T-cell (primary cell): ENCODE measurements at places on chromosomes 6 and 20. TPM values are rescaled to one million over a fixed set of nuclear protein-coding genes. Genes with fewer than 3 reads are reported as not detected.

SOBP gene
- 0.30 TPM for total RNA-seq

MAD2L1BP gene
- 32.1 TPM for total RNA-seq

SLC25A27 gene
- total RNA-seq: 0.23 TPM

C20orf202 gene
- total RNA-seq: 0.41 TPM

- DNase-seq: no peak
These were observed 157.1 kb upstream of the SMLR1 start for GRCh38 chr6:130670142-130670541.

DNA sequence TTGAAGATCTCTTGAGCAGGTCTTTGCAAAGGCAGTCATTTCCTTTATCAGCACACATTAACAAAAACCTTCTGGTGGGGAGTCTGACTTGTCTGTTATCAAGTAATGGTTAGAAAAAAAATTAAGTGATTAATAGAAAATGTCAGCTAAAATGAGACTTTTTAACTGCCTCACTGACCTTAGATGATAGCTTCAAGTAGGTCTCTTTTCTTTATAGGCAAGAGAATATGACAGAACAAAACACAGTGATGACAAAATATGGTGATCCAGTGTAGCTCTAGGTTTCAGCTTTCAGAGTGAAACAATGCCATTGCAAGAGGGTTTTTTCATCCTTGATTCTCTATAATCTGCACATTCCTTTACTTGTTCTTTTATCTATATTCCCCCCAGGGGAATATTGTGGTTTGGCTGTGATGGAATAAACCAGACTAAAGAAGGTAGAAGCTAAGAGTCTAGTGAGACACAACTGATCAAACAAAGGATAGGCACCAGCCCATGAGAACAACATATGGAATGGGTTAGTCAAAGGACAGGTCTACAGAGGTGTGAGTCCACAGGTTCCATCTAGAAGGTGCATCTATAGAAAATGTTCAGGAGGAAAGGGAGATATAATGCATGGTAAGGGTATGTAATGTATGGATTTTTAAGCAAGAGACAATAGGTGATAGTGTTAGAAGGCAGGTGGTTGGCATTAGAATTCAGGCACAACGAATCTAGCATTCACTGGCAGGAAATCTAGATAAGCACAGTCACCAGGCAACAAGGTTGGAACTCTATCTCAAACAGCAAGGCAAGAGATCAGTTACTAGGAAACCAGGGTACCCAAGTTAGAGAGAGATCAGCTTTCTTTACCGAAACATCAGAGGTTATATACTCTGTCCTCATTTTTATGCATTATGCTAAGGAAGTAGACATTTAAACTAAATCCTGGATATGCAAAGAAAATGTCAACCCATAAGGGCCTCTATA, 228.9 kb upstream of the SMLR1 start:
- DNase-seq: no peak

DNA sequence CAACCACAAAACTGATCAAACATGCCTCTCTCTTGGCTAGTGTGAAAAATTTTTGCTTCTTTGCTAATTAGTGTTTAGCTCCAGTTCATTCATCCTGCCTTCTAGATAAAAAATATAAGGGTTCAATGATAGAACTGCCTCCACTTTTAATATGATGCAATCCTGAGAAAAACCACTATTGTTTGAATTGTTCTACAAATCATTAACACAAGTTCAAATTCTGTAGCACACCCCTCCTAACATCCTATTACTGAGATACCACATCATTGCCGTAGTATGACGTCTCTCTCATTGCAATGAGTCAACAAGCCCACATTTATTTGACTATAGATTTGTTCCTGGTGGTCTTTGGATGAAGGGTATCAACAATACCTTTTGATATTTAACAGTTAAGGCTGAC, 365.8 kb upstream of the OPRM1 start:
- no peak for DNase-seq

DNA sequence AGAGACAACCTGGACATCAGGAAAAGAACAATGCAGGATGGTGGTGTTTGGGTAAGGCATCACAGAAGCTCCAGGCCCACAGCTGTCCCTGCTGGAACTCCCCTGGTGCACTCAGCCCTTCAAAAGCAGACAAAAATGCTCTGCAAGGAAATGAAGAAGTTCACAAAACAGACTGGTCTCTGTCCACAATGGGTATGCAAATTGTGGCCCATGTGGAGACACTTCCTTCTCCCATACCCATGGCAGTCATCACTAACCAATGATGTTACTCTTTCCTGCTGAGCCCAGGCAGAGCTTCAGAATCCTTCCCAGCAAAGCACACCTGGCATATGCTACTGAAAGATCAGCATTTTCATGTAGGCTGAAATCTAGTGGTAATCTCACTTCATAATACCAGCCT, 42.6 kb upstream of the PXDC1 start:
- DNase-seq: no peak

DNA sequence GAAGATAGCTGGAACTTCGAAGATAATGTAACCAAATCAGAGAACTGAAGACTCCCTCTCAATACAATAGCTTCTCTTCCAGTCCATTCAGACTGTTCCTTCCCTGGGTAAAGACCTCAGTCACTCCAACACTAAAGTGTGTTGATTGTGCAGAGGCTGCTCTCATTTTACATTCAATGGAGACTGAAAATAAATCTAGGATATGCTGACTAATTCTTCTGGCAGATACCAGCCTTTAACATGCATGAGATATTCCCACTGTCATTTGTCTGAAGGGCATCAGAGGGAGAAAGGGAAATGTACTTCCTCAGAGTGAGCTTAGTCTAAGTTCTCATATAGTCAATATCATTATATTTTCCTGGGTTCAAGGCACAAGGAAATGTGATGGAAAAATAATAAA, 166.4 kb upstream of the IRAK1BP1 start:
- no peak for DNase-seq

GRCh38 chr6:1895721-1896120, 286.0 kb downstream of the FOXC1 start:
- DNase-seq: no peak

GRCh38 chr20:16064989-16065707, 508.1 kb downstream of the KIF16B start:
- DNase-seq: no peak

DNA sequence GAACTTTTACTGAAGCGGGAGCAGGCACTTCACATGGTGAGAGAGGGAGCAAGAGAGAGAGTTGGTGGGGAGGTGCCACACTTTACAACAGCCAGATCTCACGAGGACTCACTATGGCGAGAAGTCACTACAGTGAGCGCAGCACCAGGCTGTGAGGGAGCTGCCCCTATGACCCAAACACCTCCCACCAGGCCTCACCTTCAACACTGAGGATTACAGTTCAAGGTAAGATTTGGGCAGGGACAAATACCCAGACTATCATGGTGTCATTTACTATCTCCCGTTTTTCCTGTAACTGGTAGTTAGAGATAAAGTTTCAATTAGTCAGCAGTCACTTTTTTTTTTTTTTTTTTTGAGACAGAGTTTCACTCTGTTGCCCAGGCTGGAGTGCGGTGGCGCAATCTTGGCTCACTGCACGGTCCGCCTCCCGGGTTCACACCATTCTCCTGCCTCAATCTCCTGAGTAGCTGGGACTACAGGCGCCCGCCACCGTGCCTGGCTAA, 7.8 kb downstream of the RBCK1 start:
- DNase-seq: no peak

GRCh38 chr6:25229671-25230321, 49.4 kb upstream of the CARMIL1 start:
- DNase-seq: no peak

GRCh38 chr6:109628158-109629000, 62.6 kb downstream of the AK9 start:
- DNase-seq: no peak

DNA sequence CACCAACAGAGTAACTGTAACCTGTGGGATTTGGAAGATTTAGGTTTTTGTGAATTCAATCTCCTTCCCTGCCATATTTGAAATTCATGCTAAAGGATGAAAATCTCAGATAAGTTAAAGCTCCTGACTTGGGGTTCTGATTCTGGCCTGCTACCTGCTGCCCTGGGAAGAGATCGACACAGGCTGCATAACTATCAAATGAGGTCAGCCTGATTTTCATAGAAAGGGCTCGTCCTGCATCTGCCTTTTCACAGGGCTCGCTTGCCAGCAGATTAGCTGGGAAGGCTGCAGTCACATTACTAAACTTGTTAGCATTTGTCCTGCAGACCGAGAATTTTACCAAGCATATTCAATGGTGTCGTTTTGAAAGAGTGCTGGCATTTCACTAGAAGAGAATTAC, 14.6 kb downstream of the GCLC start:
- DNase-seq: no peak

GRCh38 chr6:142165227-142165626, 18.2 kb downstream of the VTA1 start:
- no peak for DNase-seq

DNA sequence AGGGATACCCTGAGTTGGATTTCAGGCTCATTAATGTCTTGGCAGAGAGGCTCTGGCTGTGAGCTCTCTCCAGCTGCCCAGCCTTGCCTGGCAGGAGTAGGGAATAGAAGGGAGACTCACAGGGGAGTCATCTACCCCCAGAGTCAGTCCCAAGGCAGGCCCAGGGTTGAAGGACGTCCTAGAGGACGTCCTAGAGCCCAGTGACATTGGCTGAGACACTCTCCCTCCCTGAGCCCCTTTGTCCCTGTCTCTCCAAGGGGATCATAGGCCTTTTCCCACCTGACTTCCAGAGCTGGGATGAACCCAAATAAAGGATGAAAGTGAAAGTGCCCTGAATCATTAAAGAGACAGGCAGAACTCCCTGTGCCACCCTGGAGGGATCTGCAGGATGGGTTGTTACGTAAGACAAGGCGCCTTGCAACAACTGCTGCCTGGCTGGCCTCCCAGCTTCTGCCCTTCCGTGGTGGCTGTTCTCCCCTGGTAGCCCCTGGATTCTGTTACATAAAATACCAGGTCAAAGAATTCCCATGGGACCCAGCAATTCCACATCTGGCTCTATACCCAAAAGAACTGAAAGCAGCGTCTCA, 53.6 kb upstream of the SIRPA start:
- DNase-seq: no peak

DNA sequence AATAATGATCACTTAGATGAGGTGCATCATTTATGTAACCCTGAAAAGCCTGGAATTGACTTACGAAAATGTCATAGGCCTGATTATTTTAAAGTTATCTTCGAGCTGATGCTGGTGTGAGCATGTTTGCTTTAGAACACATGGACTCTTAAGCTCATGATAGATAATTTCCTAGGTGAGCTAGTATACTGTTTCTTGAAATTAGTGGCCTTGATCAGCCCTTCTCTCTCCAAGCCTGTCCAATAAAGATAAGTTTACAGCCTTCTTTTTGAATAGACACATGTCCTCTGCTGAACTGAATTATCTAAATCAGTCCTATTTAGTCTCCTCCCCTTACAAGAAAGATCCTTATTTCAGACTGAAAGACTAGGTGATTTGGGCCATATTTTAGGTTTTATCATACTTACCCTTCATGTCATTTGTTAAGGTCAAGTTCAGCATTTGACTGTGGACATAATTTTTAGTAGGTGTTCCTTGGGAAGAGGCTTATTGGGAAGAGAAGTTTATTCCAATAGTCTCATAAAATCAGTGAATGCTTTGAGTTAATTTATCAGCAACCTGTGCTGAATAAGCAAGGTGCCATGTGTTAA, 15.3 kb downstream of the FOXO3 start:
- DNase-seq: no peak

- DNase-seq: no peak
These were observed 36.3 kb upstream of the SPDEF start for GRCh38 chr6:34592208-34592952.

DNA sequence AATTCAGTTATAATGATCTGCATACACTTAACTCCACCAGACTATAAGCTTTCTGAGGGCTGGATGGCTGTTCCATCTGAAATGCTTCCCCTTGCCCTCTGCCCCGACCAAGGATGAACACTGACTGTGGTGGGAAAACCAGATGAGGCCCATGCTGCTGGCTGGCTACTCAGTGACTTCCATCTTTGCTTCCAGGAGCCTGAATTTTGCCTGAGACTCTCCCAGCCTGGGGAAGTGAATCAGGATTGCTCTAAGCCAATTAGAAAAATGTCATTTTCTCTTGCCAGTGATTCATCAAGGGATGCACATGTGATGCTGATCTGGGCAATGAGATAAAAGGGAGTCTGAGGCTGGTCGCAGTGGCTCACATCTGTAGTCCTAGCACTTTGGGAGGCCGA, 1.7 kb upstream of the TOMM34 start:
- DNase-seq: no peak

DNA sequence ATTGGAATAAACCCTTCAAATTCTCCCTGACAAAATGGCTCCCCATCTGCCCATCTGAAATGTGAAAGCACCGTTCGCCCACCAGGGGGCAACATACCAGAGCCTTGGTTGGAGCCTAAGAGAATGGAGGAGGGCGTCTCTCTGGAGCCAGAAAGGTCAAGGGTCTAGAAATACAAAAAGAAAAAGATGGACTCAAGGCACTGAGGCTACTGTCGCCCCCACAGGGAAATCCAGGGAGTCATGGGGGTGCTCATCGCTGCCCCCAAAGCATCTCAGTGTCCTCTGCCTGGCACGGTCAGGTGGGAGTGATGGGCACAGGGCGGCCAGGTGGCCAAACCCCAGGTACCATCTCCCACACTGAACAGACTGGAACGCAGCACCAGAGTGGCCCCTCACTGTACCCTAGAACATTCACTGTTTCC, 136.3 kb downstream of the ZMYND8 start:
- peak; percentile 51 for DNase-seq
